Panc1 (cell line): ENCODE measurements at places on chromosomes 7 and 10.

DNA sequence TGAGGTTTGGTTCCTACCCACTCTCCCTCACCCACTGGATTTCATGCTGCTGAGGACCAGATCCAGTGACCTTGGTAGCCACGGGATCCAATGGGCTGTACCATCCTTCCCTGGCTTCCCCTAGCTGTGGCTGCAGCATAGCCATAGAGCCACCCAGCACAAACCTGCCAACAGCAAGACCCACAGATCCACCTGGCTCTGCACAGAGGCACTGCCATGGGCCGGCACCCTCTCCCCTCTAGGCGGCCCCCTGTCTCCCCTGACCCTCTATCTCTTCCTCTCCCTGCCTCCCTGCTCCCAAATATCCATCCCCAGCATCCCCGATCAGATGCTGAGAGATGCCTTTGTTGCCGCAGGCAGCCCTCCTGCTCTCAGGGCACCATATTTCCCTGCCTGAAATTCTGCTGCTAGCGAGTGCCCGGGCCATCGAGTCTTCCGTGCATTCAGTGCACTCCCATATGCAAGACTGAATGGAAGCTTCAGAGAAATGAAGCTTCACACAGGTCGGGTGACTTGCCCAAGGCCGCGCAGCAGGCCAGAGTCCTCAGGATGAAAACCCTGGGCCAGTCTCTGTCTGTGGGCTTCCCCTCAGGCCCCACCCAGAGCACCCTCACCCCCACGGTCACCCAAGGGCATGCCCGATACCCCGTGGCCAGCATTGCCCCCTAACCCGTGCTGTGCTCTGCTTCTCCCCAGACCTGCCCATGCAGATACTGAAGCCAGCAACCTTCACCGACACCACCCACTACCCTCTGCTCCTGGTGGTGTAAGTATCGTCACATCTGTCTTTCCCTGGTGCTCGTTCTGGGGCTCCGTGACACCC is 130.8 kb downstream of the PAXIP1 start:
- DNase-seq = no peak

DNA sequence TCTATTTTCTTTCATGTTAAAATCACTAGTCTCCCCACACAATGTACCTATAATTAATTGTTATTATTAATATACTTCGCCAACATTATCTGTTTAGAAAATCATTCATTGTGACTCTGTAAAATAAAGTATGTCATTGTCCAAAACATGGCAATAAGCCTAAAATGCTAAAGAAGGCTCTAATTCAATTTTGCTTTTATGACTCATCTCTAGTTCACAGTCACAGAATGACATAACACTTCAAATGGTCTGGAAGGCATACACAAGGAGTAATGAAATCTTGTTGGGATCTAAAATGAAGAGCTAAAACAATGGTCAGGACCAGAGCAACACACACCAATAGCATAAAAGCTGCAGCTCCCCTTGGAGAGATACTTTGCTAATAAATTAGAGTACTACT is 505.8 kb downstream of the GPAM start:
- DNase-seq = no peak

DNA sequence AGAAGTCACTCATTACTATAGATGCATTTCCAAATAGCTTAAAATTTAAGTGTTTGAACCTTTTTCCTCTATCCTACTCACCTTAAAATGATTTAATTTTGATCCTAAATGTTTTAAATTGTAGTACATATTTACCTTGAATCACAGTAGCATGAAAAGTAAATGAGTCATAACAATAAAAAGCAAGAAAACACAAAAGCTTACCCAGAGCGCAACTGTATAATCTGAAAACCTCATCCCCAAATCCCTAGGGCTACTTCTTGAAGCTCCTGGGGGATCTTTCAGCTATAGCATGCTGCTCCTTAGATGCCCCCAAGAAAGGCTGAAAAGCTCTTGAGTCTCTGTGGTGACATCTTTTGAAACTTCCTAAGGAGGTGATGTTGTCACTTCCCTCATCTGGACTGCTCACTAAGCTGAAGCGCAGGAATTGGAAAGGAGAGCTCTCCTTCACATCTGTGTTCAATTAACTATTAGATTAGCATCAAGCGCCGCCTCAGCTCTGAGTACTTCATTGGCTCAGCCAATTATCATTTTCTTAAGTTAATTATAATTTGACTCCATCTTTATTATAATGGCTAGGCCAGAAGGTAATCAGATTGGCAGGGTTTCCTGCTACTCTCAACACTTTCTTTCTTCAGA is 60.2 kb downstream of the SEMA3E start:
- peak; percentile 38 for DNase-seq

- no peak for DNase-seq
Observed at GRCh38 chr7:43484678-43485395, 98.1 kb upstream of the STK17A start.

DNA sequence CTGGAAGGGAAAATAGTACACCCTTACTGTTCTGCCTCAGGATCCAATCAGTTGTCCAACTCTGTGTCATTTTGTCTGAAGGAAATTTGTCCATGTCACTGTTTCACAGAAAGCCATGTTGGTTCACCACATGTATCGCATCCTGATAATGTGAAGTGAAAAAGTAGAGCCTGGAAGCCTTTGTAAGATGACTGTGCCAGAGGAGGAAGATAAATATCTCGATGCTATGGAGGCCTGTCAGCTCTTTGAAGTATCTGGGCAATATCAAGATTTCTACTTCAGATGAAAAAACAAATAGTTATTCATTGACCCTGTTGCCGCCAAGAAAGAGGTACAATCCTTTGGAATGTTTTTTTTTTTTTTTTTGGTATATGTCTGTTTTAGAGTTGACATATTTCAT is 270.5 kb downstream of the PHF14 start:
- DNase-seq = no peak

DNA sequence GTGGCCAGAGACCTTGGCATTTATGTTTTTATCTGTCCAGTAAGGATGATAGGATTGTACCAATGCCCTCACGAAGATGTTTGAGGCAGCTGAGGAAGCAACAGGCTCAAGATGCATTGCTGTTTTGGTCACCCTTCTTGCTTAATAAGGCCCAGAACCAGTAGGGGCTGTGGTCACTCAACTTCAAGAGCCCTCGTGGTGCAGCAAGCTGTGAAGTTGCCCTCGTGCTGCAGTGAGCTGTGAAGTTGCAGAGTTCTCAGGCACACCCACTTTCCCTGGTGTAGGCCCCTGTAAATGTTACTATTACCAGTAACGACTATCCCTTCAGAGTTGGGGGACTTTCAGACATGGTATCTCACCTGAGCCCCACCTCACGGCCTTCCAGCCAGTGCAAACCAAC is 207.6 kb upstream of the LYZL1 start:
- no peak for DNase-seq

- no peak for DNase-seq
Observed at GRCh38 chr7:22700559-22701002, 26.4 kb upstream of the IL6 start.

DNA sequence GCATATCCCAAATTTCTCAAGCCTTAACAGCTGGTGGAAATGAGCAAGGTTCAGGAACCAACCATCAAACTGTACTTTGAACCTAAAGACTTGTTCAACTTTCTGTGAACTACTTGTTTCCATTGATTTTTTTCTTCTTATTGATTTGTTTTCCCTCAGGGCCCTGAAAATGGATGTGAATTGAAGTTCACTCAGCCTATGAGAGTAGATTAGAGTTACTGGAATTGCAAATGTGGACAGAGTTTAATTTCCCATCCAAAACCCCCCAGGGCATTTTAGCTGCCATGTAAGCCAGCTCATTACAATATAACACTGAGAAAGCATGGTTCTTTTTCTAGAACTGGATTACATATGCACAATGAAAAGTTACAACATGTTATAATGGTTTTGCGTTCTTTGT is 1105.7 kb downstream of the REEP3 start:
- no peak for DNase-seq

- no peak for DNase-seq
Observed at GRCh38 chr7:147909431-147910148, 681.0 kb upstream of the C7orf33 start.

DNA sequence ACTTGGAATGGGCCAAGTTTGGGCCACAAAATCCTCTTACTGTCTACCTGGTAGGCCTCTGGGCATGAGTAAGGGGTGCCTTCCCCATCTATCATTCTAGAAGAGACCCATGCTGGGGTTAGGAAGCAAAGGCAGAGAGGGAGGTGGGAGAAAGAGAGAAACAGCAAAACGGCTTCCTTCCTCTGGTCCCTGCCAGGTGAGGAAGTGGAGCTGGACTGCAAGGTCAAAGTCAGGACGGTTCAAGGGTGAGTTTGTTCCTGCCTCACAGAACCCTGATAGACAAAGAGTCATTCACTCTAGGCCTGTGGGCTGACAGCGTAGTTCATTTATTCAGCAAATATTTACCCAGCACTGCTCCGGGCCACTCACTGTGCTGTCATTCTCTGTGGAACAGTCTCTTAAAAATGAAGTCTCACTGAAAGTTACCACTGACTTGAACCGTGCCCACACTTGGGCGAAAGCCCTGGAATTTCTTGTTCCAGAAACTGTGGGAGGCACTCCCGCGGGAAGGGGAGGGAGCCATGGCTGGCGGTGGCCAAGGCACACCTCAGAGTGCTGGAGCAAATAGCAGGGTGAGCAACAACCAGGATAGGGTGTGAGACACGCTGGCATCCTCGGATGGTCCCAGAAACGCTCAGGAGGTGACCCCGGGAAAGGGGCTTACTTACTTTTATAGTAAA is 26.2 kb upstream of the ECHDC3 start:
- no peak for DNase-seq

- DNase-seq = no peak
Observed at GRCh38 chr10:71429929-71430328, 33.2 kb downstream of the CDH23 start.

GRCh38 chr7:155456738-155457543 is 988 bp upstream of the EN2 start:
- no peak for DNase-seq

- DNase-seq = no peak
Observed at GRCh38 chr10:5404208-5405041, at the start of gene TUBAL3. TSS of gene TUBAL3 (minus strand) at chr10:5404828. CDS start at chr10:5404792, 36 bp downstream.

- DNase-seq = no peak
Observed at GRCh38 chr10:118488710-118489497, 106.5 kb downstream of the PRLHR start.

- no peak for DNase-seq
Observed at GRCh38 chr10:79941146-79941545, 7.8 kb downstream of the SFTPD start.

DNA sequence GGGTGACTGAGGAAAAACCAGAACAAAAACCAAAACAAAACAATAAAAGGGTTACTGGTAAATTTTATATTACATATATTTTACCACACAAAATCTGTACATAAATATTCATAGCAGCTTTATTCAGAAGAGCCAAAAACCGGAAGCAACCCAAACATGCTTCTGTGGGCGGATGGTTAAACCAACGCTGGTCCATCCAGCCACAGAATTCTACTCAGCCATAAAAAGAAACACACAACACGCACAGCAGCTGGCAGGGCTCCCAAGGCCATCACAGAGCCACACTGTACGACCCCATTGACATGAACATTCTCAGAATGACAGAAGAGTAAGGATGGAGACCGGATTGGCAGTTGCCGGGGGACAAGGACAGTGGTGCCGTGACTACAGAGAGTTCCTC is 83.6 kb downstream of the PROSER2 start:
- no peak for DNase-seq

DNA sequence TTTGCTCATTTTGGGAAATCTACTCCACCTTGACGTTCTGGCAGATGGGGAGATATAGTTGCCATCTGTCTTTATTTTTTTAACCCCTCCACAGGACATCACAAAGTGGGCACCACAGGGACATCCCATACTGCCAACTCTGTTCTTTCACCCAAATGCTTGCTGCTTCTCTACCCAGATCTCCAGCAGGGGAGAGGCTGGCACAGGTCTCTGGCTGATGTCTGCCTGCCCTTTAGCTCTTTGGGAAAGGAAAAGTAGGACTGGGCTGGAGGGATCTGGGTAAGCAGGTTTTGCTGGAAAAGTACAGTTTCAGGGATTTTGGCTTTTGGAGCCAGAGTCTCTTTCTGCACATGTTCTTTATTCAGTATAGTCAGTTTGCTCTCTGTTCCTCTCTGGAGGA is 156.7 kb downstream of the ANLN start:
- DNase-seq = no peak

GRCh38 chr10:77925795-77926565 is 575 bp downstream of the DLG5 start:
- no peak for DNase-seq

GRCh38 chr10:118562851-118563250 is 32.6 kb downstream of the PRLHR start:
- DNase-seq = no peak

GRCh38 chr7:21256310-21256877 is 171.5 kb upstream of the SP4 start:
- DNase-seq = no peak

DNA sequence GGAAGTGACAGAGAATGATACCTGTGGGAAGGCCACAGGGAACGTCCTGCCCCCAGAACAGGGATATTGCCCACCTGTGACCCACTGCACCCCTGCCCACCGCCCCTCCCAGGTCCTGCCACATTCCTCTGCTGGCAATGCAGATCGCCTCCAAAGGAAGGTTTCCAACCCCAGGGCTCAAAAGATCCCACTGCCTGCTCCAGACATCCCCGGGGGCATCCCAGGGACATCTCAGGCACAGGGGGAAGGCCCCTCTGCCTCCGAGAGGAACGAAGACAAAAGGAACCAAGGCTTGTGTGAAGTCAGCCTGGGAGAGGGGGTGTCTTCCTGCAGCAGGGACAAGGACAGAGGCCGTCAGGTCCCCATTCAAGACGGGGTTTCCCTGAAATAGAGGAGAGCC is 28.5 kb downstream of the NUDT1 start:
- DNase-seq = no peak

- no peak for DNase-seq
Observed at GRCh38 chr7:30028749-30029635, 780 bp downstream of the PLEKHA8 start.

DNA sequence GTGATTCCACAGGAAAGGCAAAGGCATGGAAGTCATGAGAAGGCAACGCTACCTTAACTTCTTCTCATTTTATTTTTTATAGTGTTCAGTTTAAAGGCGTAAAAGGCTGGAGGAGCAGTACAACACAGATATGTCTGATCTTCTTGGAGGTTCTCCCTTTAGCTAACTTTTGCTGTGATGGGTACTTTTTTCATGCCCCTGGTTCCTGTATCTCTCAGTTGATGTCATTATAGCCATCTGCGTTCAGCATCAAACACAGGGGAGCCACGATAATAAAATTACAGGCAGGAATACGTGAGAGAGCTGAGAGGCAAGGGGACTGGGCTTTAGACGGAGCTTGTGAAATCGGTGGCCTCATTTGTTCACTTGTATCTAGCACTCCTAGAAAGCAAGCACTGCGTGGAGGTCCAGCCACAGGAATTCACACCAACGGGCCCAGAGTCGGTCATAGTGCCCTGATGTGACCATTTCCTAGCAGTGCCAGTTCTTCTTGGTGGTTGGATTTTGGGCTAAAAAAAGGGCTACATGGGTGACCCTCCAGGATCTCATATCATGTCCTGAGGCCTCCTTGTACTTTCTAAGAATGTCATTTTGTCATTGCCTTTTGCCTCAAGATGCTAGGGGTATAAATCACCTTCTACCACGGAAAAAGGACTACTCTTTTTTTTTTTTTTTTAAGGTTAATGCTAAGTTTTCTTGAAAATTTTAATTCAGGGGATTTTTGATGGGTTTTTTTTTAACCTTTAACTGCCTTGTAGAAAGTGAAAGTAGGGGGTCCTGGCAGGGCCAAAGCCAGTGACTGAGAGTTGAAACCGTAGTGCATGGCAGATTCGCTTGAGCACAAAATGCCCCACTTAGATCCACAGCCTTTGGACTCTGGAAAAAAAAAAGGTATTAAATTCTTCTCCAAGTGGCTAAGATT is 191.5 kb downstream of the CELF2 start:
- DNase-seq = no peak
